ENCODE measurements at places on chromosomes 12 and 14.

GRCh38 chr12:121740847-121741246 is 28.3 kb downstream of the TMEM120B start:
- H3K36me3 ChIP-seq: no peaks in the 10 kb centered on the region
- DNase-seq: no peak
- H3K27me3 ChIP-seq: no peaks in the 10 kb centered on the region
- no peak overlapping the region for H3K4me3 ChIP-seq
- H3K4me1 ChIP-seq: no peaks in the 10 kb centered on the region

GRCh38 chr14:75066691-75067090 is 2.8 kb upstream of the ZC2HC1C start:
- H3K4me3 ChIP-seq: no peak overlapping the region
- no peaks in the 10 kb centered on the region for H3K27me3 ChIP-seq
- H3K27ac ChIP-seq: no peak overlapping the region

DNA sequence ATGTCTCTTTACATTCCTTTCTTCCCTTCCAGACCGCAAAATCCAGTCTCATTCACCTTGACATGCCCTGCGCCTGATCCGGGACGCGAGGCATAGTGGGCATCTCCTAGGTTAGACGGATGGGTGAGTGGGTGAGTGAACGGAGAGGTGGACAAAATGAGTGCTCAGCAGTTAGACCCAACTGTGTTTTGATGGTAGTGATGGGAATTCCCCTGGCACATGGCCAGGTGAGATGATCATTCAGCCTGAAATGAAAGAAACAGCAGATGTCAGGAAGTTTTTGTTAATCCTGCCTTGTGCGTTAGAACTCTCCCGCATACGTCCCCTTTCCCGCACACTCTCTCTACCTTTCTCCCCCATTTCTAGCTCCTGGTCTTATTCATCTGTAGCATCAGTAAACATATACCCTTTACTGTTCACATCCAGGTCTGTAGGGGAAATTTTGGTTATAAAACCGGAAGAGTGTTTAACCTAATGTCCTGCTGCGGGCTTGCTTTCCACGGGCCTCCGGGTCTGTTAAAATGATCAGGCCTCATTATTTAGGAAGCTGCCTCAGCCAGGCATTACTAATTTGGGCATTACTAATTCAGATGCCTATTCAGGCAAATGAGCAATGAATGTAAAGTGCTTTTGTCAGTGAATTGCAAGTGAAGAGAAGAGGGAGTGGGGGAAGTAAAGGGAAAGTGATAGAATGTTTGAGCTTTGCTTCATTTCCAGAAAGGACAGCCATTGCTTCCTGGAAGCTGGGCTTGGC is 172.8 kb downstream of the ETV6 start:
- no peaks in the 10 kb centered on the region for H3K4me1 ChIP-seq
- no peaks in the 10 kb centered on the region for H3K36me3 ChIP-seq
- DNase-seq: no peak
- no peak overlapping the region for H3K4me3 ChIP-seq
- H3K27me3 ChIP-seq: no peaks in the 10 kb centered on the region
- peak overlapping the region; percentile 62 for H3K27ac ChIP-seq

- H3K27ac ChIP-seq: no peak overlapping the region
- no peaks in the 10 kb centered on the region for H3K27me3 ChIP-seq
- no peak for DNase-seq
- H3K36me3 ChIP-seq: no peaks in the 10 kb centered on the region
- no peak overlapping the region for H3K4me3 ChIP-seq
These were observed 165.4 kb upstream of the LRIG3 start for GRCh38 chr12:59085690-59086089.

- DNase-seq: no peak
- no peak overlapping the region for H3K4me3 ChIP-seq
- no peaks in the 10 kb centered on the region for H3K36me3 ChIP-seq
- no peak overlapping the region for H3K27ac ChIP-seq
- H3K27me3 ChIP-seq: no peaks in the 10 kb centered on the region
These were observed 141.5 kb downstream of the CEP83 start for GRCh38 chr12:94318181-94318580.

DNA sequence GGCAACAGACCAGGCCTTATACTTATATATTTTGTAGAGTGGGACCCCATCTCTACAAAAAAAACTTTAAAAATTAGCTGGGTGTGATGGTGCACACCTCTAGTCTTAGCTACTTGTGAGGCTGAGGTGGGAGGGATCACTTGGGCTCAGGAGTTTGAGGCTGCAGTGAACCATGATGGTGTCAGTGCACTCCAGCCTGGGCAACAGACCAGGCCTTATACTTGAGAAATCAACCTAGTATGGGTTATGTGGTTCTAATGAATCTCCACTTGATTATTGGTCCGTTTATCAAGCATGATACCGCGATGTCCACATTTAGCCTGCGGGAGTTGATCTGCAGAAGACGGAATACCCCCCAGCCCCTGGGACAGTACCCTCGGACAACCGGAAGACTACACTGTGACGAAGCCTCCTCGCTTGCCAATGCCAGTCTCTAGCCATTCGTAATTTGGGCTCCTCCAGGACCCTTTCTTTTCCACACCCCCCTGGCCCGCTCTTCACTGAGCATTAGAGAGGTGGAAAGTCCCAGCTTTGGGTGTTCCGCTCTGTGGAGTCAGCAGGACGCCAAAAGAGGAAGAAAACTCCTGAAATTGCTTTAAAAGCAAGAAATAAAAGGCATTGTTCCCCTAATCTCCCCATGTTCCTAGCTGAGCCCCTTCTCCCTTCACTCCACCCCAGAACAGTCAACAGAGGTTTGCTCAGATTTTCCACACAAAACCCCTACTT is 19.4 kb downstream of the LTBP2 start:
- no peak for DNase-seq
- H3K4me1 ChIP-seq: no peaks in the 10 kb centered on the region
- peak overlapping the region; percentile 90 for H3K27ac ChIP-seq
- H3K4me3 ChIP-seq: no peak overlapping the region
- no peaks in the 10 kb centered on the region for H3K27me3 ChIP-seq

DNA sequence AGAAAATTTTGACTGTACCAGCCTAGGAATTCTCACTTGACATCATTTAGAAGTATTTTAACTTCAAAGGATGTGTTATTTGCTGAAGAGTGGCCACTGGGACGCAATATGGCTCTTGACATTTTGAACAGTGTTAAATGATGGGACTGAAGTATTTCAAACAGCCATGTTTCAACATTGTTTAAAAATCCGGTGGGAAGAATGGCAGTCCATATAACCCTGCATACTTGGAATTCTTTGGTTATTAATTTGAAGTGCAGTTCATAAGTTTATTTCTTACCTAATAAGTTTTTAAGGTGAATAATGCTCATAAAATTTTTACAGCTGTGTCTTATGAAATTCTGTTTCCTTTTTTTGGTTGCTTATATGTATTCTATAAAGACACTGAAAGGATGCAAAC is 8.3 kb downstream of the TMTC2 start:
- no peaks in the 10 kb centered on the region for H3K4me1 ChIP-seq
- H3K27me3 ChIP-seq: no peaks in the 10 kb centered on the region
- H3K36me3 ChIP-seq: no peaks in the 10 kb centered on the region
- DNase-seq: no peak

- DNase-seq: no peak
- H3K27me3 ChIP-seq: no peaks in the 10 kb centered on the region
- H3K4me3 ChIP-seq: no peak overlapping the region
- H3K36me3 ChIP-seq: no peaks in the 10 kb centered on the region
- no peak overlapping the region for H3K27ac ChIP-seq
- no peaks in the 10 kb centered on the region for H3K4me1 ChIP-seq
These were observed 21.3 kb upstream of the KCNJ8 start for GRCh38 chr12:21795648-21796328.

DNA sequence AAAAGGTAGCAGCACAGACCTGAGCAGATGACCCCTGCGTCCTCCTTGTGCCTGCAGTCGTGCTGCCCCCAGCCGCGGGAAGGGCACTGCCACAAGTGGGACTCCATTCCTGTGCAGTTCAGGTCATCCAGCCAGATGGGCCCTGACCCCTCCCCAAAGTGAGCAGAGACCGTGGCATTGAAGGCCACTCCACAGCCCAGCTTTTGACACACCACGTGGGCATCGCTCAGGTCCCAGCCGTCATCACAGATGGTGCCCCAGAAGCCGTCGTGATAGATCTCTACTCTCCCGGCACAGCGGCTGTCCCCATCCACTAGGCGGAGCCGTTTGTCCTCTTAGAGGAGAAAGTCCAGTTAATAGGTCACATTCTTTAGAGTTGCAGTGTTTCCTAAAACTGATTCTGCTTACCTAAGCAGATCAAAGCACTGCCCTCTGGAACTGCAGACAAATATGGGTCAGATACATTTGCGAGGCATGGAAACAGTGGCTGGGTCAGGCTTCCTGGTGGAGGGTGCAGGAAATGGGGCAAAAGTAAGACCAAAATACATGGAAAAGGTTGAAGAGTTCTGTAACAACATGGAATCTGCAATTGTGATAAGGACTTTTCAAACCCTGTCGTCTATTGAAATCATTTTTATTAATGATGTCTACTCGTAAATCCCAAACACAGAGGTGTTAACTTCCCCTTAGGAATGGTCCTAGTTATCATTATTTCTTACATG is 69.4 kb downstream of the CD163L1 start:
- DNase-seq: peak; percentile 54
- H3K4me1 ChIP-seq: no peaks in the 10 kb centered on the region
- H3K27ac ChIP-seq: no peak overlapping the region
- no peak overlapping the region for H3K4me3 ChIP-seq
- H3K27me3 ChIP-seq: no peaks in the 10 kb centered on the region
- no peaks in the 10 kb centered on the region for H3K36me3 ChIP-seq

Measured in breast epithelium (tissue), 4 donors.